ENCODE measurements at places on chromosomes 7 and 10.

GRCh38 chr10:48523212-48523819 is 81.6 kb downstream of the ARHGAP22 start:
- DNase-seq, result peak; percentile 48

GRCh38 chr7:128591705-128592104 is 80.4 kb upstream of the GARIN1A start:
- DNase-seq, result no peak

GRCh38 chr10:121064491-121064890 is 213.3 kb downstream of the WDR11 start:
- no peak for DNase-seq

DNA sequence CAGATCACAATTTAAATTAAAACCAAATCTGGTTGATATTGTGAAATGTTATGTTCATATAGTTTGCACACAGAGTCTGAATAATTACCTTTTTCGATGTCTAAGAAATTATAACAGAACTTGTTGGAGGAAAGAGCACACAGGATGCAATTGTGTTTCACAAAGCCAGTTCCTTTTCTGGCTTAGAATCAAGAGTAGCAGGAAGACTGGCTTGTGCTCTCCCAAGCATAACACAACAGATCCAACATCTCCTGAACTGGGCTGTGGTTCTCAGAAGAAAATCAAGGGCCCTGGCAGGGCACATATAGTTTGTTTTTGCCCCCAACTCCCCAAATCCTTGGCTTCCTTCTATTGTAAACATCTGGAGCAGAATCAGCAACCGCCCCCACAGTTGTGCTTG is 62.7 kb downstream of the LRRC4 start:
- DNase-seq, result no peak

DNA sequence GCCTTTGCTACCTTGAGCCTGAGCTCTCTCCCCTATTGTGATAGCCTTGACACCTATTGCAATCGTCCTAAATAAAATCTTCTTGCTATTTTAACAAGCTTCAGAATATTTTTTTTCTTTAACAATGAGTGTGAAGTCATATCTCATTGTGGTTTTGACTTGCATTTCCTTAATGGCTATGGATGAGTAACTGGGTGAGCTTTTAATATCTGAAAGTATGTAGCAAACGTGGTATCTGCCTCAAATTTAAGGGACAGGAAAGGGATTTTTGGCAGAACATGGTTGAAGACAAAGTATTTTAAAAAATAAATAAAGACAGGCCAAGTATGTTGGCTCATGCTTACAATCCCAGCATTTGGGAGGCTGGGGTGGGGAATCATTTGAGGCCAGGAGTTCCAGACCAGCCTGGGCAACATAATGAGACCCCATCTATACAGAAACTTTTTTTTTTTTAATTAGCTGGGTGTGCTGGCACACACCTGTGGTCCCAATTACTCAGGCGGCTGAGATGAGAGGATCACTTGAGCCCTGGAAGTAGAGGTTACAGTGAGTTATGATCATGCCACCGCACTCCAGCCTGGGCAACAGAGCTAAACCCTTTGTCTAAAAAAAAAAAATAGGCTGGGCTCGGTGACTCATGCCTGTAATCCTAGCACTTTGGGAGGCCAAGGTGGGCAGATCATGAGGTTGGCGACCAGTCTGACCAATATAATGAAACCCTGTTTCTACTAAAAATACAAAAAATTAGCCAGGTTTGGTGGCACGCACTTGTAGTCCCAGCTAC is 319.3 kb upstream of the NRP1 start:
- no peak for DNase-seq

- DNase-seq, result no peak
These were observed 43.5 kb upstream of the MSRB2 start for GRCh38 chr10:23051855-23052331.

DNA sequence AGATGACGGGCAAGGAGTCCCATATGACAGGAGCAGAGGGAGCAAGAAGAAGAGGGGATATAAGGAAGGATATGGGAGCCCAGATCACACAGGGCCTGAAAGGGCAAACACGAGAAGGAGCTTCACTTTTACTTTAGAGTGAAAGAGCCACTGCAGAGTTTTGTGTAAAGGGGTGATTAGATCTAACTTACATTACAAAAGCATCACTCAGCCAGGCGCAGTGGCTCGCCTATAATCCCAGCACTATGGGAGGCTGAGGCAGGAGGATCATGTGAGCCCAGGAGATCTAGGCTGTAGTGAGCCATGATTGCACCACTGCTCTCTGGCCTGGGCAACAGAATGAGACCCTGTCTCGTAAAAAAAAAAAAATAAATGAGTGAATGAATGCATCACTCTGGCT is 91.1 kb downstream of the MPP7 start:
- DNase-seq, result no peak

DNA sequence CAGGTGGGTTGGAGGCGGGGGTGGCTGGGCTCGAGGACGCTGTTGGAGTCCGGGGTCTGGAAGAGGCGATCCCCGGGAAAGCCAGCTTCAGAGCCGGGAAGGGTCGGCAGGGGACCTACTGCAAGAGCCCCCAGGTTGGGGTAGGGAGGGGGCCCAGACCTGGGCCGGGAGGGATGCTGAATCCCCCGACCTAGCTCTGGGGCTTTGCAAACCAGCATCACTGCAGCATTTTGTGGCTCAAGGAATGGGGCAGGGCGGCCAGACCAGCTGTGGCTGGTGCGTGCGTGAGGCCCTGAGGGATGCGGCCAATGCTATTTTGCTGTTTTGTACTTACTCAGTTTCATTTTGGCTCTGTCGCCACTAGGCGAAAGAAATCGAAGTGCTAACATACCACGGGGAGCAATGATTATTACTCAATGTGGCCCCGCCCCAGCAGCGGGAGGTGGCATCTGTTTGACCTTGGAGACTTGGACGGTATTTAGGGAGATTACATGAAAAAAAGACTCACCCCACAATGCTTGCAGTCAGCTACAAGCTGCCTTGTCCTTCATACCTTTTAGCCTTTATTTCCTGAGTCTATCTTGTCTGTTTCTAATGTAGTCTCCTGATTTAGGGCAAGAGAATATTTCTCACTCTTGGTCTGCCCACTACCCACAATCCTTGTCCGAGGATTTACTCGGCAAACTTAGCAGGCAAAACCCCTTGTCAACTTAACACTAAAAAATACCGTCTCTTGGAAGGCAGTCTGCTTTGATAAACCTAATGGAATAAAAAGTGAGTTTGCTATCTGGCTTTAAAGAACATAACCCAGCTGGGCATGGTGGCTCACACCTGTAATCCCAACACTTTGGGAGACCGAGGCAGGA is 16.2 kb downstream of the HSPB1 start:
- DNase-seq, result peak; percentile 70

DNA sequence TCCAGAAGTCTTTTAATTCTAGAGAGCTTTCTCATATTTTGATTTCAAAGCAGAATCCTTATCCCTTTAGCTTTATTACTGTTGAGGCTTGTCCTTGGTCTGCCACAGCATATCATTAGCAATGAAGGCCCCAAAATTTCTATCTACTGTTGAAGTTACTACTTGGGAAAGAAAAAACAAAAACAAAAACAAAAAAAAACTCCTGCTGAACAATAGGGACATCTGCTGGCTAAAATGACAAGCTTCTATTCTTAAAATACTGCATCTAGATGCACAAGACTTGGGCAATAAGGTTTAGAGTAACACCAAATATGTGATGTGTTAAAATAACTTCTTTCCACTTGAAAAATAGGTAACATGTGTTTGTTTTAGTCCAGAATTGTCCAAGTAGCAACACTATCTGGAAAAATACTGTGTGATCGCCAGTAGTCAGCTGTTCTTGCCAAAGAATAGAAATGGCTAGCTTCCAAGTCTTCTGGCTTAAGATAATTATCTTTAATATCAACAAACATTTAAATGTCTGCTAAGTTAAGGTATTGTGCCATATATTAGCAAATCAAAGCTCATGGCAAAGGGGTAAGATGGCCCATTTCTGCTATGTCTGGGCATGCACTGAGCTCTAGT is 3.8 kb upstream of the DMTF1 start:
- DNase-seq, result peak; percentile 10

- no peak for DNase-seq
These were observed 107.0 kb downstream of the ELFN1 start for GRCh38 chr7:1777122-1777521.

- DNase-seq, result peak; percentile 65
These were observed 193.7 kb upstream of the CSTF2T start for GRCh38 chr10:51892965-51893658.

DNA sequence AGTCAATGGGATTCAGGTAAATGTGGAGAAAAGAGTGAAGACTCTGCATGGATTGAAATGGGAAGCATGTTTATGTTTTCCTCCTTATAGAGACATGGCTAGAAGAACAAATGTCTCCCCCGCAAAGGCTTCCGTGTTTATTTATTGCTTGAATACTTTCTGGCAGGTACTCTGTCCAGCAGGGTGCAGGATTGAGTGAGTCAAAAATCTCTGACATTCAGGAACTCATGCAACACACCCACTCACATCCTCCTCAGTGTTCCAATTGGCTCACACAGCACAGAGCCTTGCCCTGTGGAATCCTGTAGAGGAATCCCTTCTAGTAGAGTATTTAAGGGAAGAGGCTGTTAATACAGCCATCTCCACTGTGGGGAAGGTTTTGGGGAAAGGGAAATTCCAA is 290.3 kb upstream of the VWC2 start:
- DNase-seq, result no peak

GRCh38 chr10:124150807-124151417 is 57.5 kb upstream of the CHST15 start:
- no peak for DNase-seq

GRCh38 chr10:63646491-63646890 is 125.3 kb downstream of the REEP3 start:
- DNase-seq, result no peak

DNA sequence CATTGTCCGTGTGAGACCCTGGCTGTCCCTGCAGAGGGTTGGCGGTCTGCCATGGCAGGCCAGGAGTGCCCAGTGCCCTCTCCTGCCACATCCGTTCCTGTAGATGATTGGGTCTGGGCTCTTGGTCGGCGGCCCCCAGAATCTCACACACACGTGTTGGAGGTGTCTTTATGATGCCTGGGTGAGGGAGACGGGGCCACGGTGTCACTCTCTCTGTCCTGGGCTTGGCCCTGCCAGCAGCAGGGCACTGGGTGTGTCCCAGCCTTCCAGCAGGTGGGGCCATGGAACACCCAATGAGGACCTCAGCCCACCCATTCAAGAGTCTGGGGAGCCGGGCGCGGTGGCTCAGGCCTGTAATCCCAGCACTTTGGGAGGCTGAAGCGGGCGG is 30.2 kb downstream of the UNC5B start:
- DNase-seq, result no peak

GRCh38 chr7:6718124-6718523 is 11.4 kb upstream of the ZNF12 start:
- no peak for DNase-seq

GRCh38 chr10:69496352-69497230 is 45.3 kb downstream of the TSPAN15 start:
- DNase-seq, result no peak

DNA sequence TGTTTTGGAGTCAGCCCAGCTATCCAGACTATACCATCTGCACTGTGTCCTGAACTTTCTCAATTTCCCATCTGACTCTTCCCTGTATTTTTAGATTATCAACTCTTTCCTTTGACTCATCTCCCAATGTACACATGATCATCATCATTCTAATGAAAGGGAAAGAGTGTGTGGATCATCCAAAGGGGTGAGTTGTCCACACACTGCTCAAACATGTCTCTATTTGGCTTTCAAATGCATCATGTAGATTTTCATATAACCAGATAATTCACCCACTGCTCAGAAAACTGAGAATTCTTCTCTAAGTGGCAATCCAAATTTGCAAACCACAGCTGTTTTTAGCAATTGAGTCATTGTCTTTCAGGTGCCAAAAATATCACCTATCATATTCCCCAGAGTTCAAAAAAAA is 190.2 kb upstream of the HPS1 start:
- DNase-seq, result no peak

- no peak for DNase-seq
These were observed 83.1 kb downstream of the HIBADH start for GRCh38 chr7:27579565-27579964.

DNA sequence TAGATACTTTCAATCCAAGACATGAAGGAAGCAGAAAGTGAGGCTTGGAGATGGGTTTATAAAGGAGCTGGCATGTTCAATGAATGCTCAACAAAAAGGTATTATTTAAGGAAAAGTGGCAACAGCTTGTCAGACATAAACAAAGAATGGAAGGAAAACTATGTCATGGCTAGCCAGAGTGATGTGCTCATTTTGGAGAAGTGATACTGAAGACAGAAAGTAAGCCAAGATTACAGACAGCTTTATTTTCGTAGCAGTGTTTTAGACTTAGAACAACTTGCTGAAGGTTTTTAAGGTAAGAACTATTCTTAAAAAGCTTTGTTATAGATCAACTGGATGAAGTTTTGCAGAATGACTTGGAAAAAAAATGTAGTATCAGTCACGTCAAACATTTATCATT is 160.5 kb upstream of the FERD3L start:
- DNase-seq, result no peak

- DNase-seq, result no peak
These were observed 441.4 kb upstream of the ZMIZ1 start for GRCh38 chr10:78627254-78627795.

GRCh38 chr7:1446620-1447032 is 12.6 kb downstream of the MICALL2 start:
- no peak for DNase-seq

- DNase-seq, result no peak
These were observed 105.7 kb downstream of the CDK14 start for GRCh38 chr7:90701771-90702170.

GRCh38 chr7:159083001-159083697 is 61.5 kb downstream of the VIPR2 start:
- no peak for DNase-seq

DNA sequence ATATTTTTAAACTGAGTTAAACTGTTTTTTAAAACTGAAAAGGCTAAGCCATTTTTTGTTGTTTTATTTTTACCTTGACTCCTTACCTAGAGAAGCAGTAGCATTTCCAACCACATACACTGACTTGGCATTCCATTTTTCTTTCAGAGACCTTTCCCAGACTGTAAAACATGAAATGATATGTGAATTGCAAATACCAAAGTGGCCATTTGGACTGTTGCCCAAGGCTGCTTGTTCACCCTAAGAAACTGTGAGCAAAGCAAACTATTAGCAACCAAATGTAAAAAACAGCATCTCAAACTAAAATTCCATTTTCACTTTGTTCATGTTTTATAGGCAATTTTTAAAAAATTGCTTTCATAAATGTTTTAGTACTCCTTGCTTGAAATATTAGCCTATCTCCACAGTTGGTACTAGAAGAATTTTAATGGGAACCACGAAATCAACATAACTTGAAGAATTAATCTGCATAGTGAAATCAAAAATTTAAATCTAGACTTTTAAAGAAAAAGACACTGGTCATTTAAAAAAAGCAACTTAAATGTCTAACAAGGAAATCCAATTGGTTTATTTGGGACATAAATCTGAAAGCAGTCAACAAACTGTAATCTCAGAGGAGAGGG is 10.8 kb downstream of the UROS start:
- DNase-seq, result no peak

DNA sequence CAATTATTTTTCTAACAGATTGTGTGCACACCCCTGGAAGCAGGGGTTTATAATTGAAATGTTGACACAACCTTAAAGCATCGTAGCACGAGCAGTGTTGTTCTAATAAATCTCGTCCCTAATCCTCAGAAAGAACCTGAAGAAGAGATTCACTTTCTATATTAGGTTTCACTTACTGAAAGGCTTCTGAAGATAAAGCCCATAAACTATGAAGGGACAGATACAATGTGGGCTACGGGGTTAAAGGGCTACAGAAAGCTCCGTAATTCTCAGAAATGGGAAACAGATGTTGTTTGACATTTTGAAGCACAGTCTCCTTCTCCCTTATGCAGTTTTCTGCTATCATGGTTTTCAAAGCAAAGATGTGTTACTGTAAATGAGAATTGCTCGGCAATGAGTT is 479.6 kb downstream of the GATA3 start:
- DNase-seq, result peak; percentile 11

GRCh38 chr7:29345590-29345989 is 151.0 kb downstream of the CHN2 start:
- peak; percentile 16 for DNase-seq

Measured in HEK293T (cell line).